T-helper 1 cell (primary cell): ENCODE measurements at places on chromosomes 3 and 15.

DNA sequence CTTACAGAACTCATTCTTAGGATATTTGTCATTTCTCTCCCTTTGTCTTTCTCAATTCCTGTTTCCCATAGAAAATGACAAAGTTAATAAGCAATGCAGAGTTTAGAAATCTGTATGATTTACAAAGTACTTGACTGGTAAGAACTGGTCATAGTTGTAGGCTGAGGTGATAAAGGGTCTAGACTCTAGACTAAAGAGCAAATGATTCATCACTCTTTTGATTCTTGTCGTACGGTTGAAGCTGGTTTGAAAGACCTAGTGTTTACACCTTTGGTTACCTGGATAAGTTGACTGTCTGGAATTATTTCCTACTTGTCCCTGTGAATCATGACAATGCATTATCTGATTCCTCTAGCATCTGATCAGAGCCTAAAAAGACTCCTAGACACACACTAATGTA, 58.9 kb upstream of the TP63 start:
- no peak for DNase-seq

- DNase-seq: no peak
Measured at GRCh38 chr3:195921334-195921791, 13.0 kb upstream of the TNK2 start.

DNA sequence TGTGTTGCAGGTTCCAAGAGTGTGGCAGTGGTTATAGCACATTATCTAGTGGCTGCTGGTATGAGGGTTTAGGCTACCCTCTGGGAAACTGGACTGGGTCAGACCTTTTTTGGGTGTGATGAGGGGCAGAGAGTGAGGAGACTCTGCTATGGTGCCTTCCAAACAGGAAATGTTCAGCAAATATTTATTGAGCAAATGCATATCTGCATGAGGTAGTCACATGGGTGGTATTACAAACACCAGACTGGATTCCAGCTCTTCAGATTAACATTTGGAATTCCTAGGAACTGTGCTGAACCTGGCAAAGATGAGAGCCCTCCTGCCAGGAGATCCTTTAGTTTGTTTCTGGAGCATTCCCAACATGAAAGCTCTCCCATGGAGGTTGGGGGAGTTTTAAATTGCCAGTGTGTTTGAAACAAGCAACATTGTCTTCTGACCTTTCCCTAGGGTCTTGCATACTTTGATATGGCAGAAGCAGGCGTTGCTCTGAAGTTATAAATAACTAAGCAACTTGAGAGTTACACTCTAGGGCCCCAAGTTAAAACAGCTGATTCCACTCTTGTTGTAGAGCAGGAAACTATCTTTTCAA, 341.2 kb upstream of the C2CD4B start:
- no peak for DNase-seq

- no peak for DNase-seq
Measured at GRCh38 chr3:144585408-144585807, 613.8 kb downstream of the DIPK2A start.

DNA sequence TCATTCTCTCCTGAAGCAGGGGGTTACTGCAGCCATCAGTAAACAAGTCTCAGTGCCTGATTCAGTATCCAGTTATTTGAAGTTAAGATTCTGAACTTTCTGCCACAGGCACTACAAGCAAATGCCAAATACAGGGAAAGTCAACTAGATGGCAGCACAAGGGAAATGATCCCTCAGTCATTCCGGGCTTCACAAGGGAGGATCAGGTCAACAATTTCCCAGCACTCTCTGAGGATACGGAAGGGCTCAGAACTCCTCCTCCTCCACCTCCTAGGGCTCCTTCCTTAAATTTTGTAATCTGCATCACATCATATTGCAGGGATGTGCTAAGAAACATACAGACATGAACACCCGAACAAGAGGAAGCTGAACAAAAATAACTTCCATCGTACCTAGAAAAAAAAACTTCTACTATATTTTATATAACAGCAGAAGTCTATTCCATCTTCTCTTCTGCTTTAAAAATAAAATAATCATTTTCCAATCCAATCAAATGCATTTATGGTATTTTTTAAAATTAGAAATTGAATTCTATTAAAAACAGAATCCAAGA, 187.1 kb downstream of the FMN1 start:
- DNase-seq: no peak

DNA sequence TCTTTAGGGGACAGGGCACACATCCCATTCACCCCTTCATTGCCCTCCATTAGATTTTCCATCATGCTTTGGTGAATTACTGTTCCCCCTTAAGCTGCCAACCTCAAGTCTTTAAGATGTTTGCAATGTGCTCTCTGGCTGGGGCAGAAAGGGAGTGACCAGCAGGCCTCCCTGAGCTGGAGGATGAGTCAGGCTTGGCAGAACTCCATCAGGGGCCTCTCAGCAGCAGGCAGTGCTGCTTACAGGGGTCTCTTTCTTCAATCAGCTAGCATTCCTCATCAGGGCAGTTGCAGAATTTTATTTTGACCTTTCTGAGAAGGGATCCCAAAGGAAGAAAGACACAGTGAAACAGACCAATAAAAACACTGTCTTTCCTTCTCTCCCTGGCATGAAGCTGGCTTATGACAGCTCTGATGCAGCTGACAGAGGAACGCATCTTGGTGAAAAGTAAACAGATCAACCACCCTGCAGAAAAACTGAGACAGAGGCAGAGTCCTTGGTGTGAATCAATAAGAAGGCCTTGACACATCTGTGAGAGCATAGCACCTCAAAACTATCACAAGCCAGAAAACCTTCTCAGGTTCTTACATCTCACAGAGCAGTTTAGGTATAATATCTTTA, 88.7 kb upstream of the MRPL3 start:
- DNase-seq: no peak

GRCh38 chr3:21356402-21356801, 394.6 kb downstream of the ZNF385D start:
- DNase-seq: no peak

DNA sequence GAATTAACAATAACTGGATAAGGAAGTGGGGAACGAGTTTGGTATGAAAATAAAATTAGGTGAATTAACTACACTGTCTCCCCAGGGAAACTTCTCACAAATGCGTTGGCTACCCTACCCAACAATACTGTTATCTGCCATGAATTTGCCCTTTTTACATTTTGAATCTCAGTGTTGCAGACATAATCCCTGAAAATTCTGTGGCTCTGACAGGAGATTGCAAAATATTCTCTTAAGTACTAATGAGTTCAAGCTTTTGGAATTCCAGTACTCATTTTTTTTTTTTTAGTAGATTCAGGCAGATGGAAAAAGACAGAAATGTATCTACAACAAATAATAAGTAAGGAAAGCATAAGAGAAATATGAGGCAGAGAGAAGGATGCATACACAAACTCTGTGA, 332.6 kb downstream of the LSAMP start:
- DNase-seq: no peak

GRCh38 chr15:100308213-100308600, 33.6 kb downstream of the ADAMTS17 start:
- DNase-seq: no peak

DNA sequence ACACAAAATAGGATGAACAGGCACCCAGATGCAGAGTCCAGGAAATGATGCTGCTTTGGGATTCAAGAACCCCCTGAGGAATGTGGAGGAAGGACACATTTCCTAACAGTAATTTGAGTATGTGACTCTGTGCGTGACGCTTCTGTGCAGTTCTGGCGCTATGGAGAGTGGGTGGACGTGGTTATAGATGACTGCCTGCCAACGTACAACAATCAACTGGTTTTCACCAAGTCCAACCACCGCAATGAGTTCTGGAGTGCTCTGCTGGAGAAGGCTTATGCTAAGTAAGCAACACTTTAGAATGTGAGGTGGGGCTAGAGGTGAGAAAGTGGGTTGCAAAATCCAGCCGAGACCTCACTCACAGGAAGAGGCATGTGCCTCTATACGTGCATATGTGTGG, 28.3 kb downstream of the CAPN3 start:
- no peak for DNase-seq

DNA sequence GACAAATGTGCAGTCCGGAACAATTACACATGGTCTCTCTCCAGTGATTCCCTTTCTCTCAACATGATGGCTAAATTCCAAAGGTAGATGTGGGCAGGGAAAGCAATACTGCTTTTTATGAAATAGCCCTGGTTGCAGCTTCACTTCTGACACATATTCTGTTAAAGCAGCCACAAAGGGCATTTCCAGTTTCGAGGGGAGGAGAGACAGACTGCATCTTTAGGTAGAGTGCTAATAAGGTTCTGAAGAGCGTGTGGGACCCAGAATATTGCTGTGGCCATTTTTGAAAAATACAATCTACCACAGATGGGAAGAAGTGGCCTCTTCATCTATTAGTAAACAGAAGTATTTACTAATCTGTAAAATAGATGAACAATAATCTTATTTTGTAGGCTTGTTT, 139.3 kb upstream of the PEX5L start:
- no peak for DNase-seq

- no peak for DNase-seq
Measured at GRCh38 chr3:131216330-131216729, 165.2 kb upstream of the NUDT16 start.

DNA sequence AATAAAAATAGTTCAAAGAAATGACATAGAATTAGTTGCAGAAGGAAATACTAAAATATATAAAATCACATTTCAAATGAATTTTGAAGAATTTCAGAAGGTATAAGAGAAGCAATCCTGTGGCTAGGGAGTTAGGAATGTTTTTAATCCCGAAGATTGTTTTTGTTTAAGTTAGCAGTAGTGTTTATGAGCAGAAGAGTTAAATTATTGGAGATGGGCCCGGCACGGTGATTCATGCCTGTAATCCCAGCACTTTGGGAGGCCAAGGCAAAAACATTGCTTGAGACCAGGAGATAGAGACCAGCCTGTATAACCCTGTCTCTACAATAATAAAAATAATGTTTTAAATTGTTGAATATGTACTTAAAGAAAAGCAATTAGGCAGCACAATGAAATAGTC, 432.5 kb downstream of the MFSD1 start:
- no peak for DNase-seq

GRCh38 chr15:63191895-63192618, 2.7 kb downstream of the RAB8B start:
- DNase-seq: no peak

DNA sequence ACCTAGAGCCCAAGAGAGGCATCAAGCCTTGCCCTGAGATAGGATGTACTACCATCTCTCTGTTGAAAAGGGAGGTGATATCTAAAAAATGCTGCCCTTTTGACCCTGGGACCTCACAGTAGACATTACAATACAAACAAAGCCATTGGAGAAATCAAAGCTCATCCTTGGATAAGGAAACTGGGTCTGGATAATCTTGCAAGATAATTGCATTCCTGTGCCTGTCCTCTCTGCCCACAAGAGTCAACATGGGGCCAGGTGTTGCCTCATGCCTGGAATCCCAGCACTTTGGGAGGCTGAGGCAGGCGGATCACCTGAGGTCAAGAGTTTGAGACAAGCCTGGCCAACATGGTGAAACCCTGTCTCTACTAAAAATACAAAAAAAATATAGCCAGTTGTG, 57.3 kb upstream of the DLG1 start:
- no peak for DNase-seq

DNA sequence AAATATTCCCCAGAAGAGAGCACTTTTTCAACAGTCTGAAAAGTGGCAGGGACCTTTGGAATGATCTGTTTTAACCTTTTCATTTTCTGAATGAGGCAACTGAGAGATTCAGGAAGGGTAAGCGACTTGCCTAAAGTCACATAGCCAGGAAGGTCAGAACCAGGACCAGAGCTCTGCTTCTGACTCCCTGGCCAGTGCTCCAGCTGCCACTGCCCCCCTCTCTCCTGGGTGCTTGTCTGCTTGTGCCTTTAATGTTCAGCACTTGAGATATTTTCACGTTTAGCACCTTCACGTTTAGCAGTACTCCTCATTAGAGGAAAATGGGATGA, 68.3 kb downstream of the SMAD3 start:
- no peak for DNase-seq

DNA sequence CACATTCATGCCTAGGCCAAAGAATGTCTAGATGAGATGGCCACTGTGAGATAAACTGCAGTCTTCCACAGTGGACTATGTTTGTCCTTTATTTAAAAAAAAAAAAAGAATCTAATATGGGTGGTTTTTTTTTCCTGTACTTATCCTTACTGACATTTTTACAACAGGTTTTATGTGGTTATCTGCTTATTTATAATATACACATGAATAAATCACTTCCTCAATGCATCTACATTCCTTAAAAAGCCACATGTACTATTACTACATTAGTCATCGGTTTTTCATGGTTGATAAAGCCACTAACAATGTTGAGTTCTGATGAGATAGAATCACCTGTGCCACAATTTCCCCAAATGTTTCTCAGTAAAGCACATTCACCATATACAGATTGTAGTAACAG, 341.3 kb upstream of the THBS1 start:
- no peak for DNase-seq

- DNase-seq: no peak
Measured at GRCh38 chr15:80755885-80756284, 23.3 kb upstream of the CEMIP start.
